Spleen (tissue), 13 donors: ENCODE measurements at places on chromosomes 6 and 20. TPM values are rescaled to one million over a fixed set of nuclear protein-coding genes. Genes with fewer than 3 reads are reported as not detected.
A peak's percentile ranks its signal among the peaks of the same experiment; 100 is the strongest.

- H3K36me3 ChIP-seq = no peaks in the 10 kb centered on the region
- H3K4me1 ChIP-seq = no peaks in the 10 kb centered on the region
- H3K27me3 ChIP-seq = no peaks in the 10 kb centered on the region
- no peak overlapping the region for H3K27ac ChIP-seq
Observed at GRCh38 chr6:75943381-75943780, 129.1 kb downstream of the IMPG1 start.

DNA sequence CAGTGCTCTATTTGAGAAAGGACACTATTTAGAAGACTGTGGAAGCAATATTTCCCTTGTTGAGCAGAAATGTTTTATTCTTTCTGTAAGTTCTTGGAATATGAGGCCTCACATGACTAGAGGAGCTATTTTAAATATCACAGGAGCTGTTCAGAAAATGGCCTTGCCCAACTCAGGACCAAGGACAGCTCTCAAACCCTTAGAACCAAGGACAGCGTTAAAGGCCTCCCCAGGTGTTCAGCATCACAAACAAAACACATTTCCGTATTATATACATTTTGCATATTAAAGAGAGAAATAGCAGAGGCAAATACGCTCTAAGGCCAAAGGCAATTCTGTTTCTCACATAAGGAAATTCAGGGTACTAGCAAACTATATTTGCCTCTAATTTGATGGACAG, 631.4 kb downstream of the CDH26 start:
- H3K36me3 ChIP-seq = no peaks in the 10 kb centered on the region
- no peaks in the 10 kb centered on the region for H3K4me1 ChIP-seq
- H3K4me3 ChIP-seq = no peak overlapping the region
- H3K27ac ChIP-seq = no peak overlapping the region

DNA sequence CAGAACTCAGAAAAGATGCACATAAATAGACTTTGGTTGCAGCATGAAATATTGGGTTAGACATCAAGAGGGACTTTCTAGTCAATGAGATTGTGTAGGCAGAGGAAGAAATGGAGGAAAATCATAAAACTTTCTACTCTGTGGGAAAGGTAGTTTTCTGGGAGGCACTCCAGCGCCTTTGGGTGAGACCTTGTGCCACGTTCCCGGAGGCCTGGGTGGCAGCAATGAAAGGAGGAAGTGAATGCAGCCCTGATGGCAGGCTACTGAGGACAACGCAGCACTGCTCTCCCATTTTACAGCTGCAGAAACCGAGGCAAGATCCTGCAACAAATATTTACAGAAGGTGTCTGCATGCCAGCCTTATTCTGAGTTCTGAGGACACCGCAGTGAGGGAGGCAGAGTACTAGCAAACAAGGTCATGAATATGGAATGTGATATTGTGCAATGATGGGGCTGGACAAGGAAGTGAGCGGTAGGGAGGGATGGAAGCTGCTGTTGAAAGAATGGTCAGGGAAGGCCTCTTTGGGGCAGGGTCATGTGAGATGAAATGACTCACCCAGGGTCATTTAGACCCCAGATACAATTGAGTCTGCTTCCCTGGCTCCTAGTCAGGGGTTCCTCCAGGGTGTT, 159.1 kb downstream of the TFAP2C start:
- no peaks in the 10 kb centered on the region for H3K36me3 ChIP-seq
- peaks cover 21% of the 10 kb centered on the region for H3K27me3 ChIP-seq
- H3K27ac ChIP-seq = no peak overlapping the region
- peak; percentile 47 for DNase-seq
- no peak overlapping the region for H3K4me3 ChIP-seq
- no peaks in the 10 kb centered on the region for H3K4me1 ChIP-seq

- peak; percentile 82 for DNase-seq
- no peaks in the 10 kb centered on the region for H3K27me3 ChIP-seq
- no peaks in the 10 kb centered on the region for H3K36me3 ChIP-seq
- H3K4me3 ChIP-seq = no peak overlapping the region
- peaks cover 99% of the 10 kb centered on the region for H3K4me1 ChIP-seq
- H3K27ac ChIP-seq = peak overlapping the region; percentile 83
Observed at GRCh38 chr6:150631283-150631983, 31.7 kb downstream of the PLEKHG1 start.

DNA sequence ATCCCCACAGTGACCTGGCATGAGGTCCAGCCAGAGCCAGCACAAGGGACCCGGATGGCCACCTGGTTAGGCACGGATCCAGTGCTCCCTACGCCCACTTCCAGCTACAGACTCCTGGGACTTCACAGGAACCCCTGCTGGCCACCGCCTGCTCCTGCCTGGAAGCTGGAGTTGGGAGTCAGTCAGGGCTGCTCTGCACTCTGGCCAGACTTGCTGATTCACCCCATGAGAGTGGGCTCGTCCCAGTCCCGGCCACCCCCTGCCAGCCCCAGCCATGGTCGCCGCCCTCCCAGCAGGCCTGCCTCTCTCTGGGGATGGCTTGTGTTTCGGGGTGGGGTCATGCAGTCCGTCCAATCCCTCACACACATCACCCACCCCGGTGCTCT, 125.8 kb downstream of the DLL1 start:
- H3K4me3 ChIP-seq = no peak overlapping the region
- DNase-seq = peak; percentile 71
- H3K27me3 ChIP-seq = no peaks in the 10 kb centered on the region
- H3K27ac ChIP-seq = no peak overlapping the region
- H3K36me3 ChIP-seq = no peaks in the 10 kb centered on the region
- H3K4me1 ChIP-seq = no peaks in the 10 kb centered on the region

- no peaks in the 10 kb centered on the region for H3K27me3 ChIP-seq
- H3K27ac ChIP-seq = no peak overlapping the region
- no peak for DNase-seq
Observed at GRCh38 chr6:37321101-37321500, 32.7 kb upstream of the RNF8 start.

DNA sequence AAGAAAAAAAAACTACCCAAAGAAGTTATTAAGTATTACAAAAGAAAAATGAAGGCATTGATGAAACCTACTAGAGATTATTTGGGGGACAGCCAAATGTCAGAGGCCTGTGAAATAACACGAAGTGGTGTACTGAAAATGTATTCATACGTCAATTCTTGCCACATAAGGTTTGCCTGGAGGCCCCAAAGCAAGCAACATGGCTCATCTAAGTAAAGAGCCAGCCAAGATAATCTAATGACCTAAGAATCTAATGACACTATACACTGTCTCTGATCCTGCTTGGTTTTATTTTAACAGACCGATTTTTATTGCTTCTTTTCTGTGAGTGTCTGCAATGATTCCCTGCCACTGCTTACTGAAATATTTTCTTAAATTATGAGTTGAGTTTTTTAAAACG, 34.7 kb downstream of the FILIP1 start:
- H3K4me3 ChIP-seq = no peak overlapping the region
- no peak overlapping the region for H3K27ac ChIP-seq
- H3K27me3 ChIP-seq = no peaks in the 10 kb centered on the region
- H3K4me1 ChIP-seq = no peaks in the 10 kb centered on the region
- no peaks in the 10 kb centered on the region for H3K36me3 ChIP-seq
- no peak for DNase-seq

GRCh38 chr6:48389146-48390043, 278.4 kb upstream of the PTCHD4 start:
- H3K27ac ChIP-seq = no peak overlapping the region
- H3K27me3 ChIP-seq = no peaks in the 10 kb centered on the region
- H3K4me1 ChIP-seq = no peaks in the 10 kb centered on the region
- no peaks in the 10 kb centered on the region for H3K36me3 ChIP-seq
- no peak for DNase-seq
- no peak overlapping the region for H3K4me3 ChIP-seq

DNA sequence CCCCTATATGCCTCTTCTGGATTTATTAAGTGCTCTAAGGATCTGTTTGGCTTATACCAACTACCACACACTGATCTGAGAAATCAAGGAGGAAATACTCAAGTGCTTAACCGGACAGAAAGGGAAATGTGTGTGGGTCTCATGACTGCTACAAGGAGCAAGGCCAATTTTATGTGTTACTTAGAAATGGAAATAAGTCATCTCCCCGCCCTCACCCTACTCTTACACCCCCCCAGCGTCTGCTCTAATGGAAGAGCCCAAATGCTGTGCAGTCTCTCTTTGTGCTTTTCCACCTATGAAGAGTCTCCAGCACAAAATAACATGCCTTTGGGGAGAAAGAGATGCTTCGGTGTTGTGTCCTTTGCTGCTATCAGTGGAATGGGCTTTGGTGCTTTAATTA, 428.8 kb upstream of the ARID1B start:
- no peaks in the 10 kb centered on the region for H3K4me1 ChIP-seq
- H3K27me3 ChIP-seq = no peaks in the 10 kb centered on the region
- H3K4me3 ChIP-seq = no peak overlapping the region
- no peak for DNase-seq
- H3K27ac ChIP-seq = no peak overlapping the region

DNA sequence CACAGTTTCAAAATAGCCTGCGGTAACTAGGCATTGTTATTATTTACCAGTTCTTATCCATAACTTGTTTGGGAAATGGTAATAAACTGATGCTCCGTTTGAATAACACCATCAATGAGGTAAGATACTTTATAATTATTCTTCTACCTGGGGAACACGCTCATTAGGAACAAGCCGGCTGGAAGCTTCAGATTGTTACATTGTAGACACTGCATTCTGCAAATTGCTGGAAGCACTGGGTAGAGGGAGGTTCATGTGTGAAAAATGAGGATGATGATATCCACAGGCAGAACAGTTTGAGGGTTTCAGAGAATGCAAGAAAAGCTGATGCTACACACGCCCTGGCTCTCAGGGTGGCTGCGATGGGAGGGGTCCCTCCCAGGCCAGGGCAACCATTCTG, 560.6 kb upstream of the AGPAT4 start:
- H3K4me3 ChIP-seq = no peak overlapping the region
- no peak for DNase-seq
- H3K4me1 ChIP-seq = no peaks in the 10 kb centered on the region
- H3K27me3 ChIP-seq = no peaks in the 10 kb centered on the region

GRCh38 chr20:40361916-40362315, 327.1 kb downstream of the MAFB start:
- no peaks in the 10 kb centered on the region for H3K27me3 ChIP-seq
- no peak overlapping the region for H3K27ac ChIP-seq
- no peak overlapping the region for H3K4me3 ChIP-seq

- no peak overlapping the region for H3K4me3 ChIP-seq
- peaks cover 23% of the 10 kb centered on the region for H3K36me3 ChIP-seq
- peaks cover 29% of the 10 kb centered on the region for H3K4me1 ChIP-seq
- H3K27ac ChIP-seq = no peak overlapping the region
- DNase-seq = peak; percentile 32
- H3K27me3 ChIP-seq = no peaks in the 10 kb centered on the region
Observed at GRCh38 chr20:47343007-47343472, 13.5 kb downstream of the ZMYND8 start.

- H3K4me1 ChIP-seq = peaks cover 3% of the 10 kb centered on the region
- peak overlapping the region; percentile 86 for H3K4me3 ChIP-seq
- peak; percentile 91 for DNase-seq
- peak overlapping the region; percentile 88 for H3K27ac ChIP-seq
Observed at GRCh38 chr20:23419995-23420901, 1.0 kb downstream of the NAPB start.

DNA sequence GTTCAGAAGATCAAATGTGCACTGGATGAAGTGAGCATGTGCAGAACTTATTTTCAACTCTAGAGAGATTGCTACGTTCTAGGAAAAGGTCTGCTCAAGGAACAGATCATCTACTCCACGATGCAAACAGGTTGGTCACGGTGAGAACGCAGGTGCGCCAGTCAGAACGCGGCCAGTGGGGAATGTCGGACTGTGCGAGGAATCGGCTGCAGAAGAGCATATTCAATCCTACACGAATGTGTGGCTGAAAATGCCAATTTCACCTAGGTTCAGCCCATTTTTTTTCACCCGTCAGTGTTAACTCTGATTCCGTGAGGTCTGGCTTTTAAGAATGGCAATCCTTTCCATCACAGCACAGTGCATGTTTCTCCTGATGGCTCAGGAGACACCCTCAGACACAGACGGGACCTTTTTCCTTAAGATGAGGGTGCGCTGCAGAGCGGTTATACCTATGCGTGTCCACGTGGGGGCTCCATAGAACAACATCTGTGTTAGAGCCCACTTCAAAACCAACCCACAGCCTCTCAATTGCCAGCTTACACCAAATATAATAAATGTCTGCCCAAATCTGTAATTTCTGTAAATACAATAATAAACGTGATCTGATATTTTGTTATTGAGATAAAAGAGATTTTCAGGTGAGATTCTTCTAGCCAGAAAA, 250.4 kb downstream of the FOXA2 start:
- no peak overlapping the region for H3K4me3 ChIP-seq
- no peaks in the 10 kb centered on the region for H3K4me1 ChIP-seq
- no peak for DNase-seq

- no peaks in the 10 kb centered on the region for H3K36me3 ChIP-seq
- H3K27ac ChIP-seq = no peak overlapping the region
- H3K4me1 ChIP-seq = no peaks in the 10 kb centered on the region
- DNase-seq = no peak
- H3K4me3 ChIP-seq = no peak overlapping the region
- no peaks in the 10 kb centered on the region for H3K27me3 ChIP-seq
Observed at GRCh38 chr6:124482071-124482491, 480.2 kb upstream of the RNF217 start.

GRCh38 chr6:140581601-140582000, 1207.2 kb upstream of the CITED2 start:
- no peaks in the 10 kb centered on the region for H3K4me1 ChIP-seq
- H3K4me3 ChIP-seq = no peak overlapping the region
- no peaks in the 10 kb centered on the region for H3K36me3 ChIP-seq
- no peak overlapping the region for H3K27ac ChIP-seq
- H3K27me3 ChIP-seq = no peaks in the 10 kb centered on the region
- DNase-seq = no peak

GRCh38 chr6:148367411-148368024, 24.9 kb downstream of the SASH1 start:
- H3K4me1 ChIP-seq = peaks cover 46% of the 10 kb centered on the region
- H3K27ac ChIP-seq = peak overlapping the region; percentile 51
- H3K36me3 ChIP-seq = no peaks in the 10 kb centered on the region
- no peak for DNase-seq
- peaks cover 18% of the 10 kb centered on the region for H3K27me3 ChIP-seq

GRCh38 chr6:77463308-77463860, at the start of gene HTR1B:
Gene HTR1B, minus strand, starts transcription at chr6:77463491. Its CDS starts 88 bp downstream, at chr6:77463403.
- H3K4me1 ChIP-seq = peaks cover 13% of the 10 kb centered on the region
- peaks cover 48% of the 10 kb centered on the region for H3K27me3 ChIP-seq
- no peaks in the 10 kb centered on the region for H3K36me3 ChIP-seq
- no peak for DNase-seq

The CPNE5 gene
- total RNA-seq = 24.3 TPM

The OR2B6 gene
- not detected for total RNA-seq

The POM121L2 gene
- total RNA-seq = not detected

The PCSK2 gene
- 0.09 TPM for total RNA-seq

The UBE2V1 gene
- total RNA-seq = 135 TPM

The EDN1 gene
- 21.7 TPM for total RNA-seq

The ZSCAN23 gene
- total RNA-seq = 2.5 TPM

The NCOA5 gene
- 29.2 TPM for total RNA-seq

The SLC26A8 gene
- 6.7 TPM for total RNA-seq
